ENCODE measurements at places on chromosomes 1 and 21.

DNA sequence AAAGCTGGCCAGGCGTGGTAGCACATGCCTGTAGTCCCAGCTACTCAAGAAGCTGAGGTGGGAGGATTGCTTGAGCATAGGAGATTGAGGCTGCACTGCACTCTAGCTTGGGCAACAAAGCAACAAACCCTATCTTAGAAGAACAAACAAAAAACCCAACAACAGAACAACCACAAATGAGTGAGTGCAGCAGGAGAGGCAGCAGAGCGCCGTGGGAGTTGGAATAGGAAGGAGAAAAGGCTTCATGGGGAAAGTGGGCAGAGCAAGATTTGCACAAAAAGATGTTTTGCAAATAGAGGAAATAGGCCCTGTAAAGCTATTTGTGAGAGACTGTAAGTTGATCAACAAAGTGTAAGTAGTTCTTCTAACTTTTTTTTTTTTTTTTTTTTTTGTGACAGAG lies 19.6 kb downstream of the SMAP2 start:
- DNase-seq = no peak

- no peak for DNase-seq
Measured at GRCh38 chr1:48889082-48889481, 112.4 kb upstream of the BEND5 start.

DNA sequence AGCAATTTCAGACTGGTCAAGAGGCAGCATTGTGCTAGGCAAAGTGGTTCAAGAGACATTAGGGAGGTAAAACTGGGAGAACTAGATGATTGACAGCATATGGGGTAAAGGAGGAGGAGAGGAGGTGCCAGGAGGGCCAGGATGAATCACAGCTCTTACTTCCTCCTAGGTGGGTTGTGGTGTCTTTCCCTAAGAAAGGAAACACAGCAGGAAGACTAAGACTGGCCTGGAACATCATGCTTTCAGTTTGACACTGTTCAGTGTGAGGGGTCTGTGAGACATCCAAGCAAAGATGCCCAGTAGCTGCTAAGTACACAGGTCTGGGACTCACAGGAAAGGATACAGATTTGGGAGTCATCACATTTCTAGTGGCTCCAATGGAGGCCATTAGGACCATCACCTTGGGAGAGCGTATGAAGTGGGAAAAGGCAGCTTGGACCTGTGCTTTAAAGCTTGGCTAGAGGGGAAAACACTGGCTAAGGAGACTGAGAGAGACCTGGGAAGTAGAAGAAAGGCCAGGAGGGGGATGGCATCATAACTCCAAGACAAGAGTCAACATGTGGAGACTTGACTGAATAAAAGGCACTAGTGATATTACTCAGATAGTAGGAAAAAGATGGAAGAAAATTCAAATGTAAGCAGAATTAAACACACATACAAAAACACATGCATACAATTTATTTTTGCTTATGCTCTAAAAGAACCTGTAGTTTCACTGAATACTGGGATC lies 17.3 kb downstream of the CD58 start:
- no peak for DNase-seq

DNA sequence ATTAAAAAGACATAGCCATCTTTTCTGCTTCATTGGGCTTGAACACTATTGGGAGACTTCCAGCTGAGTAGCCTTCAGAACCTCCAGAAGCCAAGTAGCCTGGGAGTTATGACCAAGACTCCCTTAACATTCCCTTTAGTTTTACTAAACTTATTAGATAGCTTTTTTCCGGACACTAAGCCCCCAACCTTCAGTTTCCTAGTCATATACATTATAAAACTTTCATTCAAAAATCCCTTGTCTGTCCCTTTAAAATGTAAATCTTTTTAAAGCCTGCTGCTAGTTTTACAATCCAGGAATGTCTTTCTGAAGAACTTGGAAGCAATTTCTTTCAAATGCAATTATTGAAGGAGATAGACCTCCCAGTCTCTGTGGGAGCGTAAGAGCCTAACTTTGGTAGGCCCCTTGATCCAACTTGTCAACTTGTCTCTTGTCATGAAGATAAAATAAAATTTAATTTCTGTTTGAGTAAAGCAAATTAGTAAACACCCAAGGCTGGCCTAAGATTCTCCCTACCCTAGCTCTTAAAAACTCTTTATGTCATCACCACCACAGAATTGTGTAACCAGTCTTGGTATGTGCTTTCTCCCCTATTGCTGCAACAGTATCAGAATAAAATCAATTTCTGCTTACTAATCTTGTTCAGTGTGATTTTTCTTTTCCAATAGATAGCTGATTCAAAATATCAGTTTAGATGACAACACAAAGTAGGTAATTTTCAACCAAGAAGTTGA lies 796.2 kb downstream of the PLA2G4A start:
- DNase-seq = no peak

DNA sequence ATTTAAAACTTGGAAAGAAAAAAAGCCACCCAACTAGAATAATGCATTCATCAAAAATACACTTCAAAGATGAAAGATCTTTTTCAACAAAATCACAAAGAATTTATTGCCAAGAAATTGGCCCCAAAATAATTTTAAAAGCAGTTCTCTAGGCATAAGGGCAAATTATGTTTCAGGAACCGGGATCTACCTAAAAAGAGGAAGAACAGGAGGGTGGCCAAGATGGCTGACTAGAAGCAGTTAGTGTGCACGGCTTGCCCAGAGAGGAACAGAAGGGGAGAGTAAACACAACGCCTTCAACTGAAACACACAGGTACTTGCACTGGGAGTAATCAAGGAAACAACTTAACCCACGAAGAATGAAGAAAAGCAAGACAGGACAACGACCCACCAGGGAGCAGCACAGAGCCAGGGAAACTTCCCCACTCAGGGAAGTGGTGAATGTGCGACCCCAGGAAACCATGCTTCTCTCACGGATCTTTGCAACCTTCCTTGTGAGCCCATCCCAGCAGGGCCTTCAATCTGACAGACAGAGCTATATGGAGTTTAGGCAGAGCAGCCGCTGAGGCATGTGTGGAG lies 46.1 kb downstream of the ACKR1 start:
- no peak for DNase-seq

DNA sequence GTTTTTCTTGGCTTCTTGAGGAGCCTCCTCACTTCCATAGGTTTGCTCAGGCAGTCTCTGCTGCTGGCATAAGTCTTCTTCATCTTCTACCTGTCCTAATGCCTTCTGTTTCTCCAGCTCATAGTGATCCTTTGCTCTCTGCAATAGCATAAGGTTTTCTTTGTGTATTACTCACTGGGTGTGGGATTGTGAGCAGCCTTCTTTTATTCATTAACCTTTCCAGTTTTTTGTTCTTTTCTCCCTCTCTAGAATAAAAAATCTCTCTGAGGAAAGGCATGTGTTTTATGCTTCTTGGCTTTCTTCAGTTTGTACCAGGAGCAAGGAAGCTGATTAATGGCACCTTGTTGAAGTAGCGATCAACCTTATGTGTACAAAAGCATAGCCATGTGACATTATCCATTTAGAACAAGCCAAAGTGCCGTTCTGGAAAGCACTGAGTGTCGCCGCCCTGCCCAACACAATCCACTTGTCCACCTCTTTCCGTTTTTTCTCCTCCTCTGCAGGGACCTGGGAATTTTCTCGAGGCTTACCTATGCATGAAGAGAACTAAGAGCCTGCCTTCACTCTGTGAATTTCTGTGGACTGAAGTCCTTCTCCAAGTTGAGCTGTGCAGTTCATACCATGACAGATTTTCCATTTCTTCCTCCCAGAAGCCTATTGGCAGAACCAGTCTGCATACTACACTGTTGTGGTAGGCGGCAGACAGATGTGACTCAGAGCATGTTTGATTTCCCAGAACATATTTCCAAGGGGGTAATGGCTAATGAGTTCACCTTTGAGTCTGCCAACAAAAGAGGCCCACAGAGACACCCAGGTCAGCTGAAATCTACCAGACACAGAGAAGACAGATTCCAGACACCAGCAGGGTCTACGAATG lies 39.0 kb downstream of the DPT start:
- no peak for DNase-seq

DNA sequence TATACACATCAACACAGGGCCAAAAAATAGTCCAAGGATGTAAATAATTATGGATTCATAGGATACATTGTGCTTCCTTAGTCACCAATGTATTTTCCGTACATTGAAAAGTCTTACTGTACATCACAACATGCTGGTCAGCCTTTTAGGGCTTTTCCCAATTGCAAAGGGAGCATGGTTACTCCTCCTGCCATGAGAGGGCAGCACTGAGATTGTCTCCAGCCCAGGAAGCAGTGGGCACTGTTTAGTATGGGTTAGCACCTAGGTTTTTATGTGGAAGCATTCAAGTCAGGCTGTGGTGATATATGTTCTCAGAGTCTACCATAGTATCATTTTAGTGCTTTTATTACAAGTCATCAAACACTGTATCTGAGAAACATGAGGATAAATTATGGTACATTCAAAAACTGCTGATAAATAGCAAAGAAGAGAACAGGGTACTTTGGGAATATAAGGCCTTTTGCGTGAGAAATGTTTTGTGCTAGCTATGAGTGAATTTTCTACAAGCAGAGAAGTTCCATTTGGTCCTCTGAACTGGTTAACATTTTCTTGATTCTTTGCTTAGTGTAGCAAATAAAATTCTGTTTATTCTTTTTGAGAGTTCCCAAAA lies 34.0 kb downstream of the ST6GALNAC5 start:
- peak; percentile 49 for DNase-seq

GRCh38 chr1:63935553-63935952 lies 161.7 kb downstream of the ROR1 start:
- DNase-seq = no peak

GRCh38 chr1:110688514-110688913 lies 13.8 kb upstream of the KCNA3 start:
- no peak for DNase-seq

- DNase-seq = no peak
Measured at GRCh38 chr1:205824180-205824579, 11.2 kb upstream of the SLC41A1 start.

- peak; percentile 85 for DNase-seq
Measured at GRCh38 chr1:43530483-43531106, at the start of gene PTPRF. Gene PTPRF, plus strand, starts transcription at chr1:43530883. Its CDS starts 14,193 bp downstream, at chr1:43545076.

Measured in ovary (tissue), 10 donors.